ENCODE measurements at places on chromosomes 5 and 9. TPM values are rescaled to one million over a fixed set of nuclear protein-coding genes. Genes with fewer than 3 reads are reported as not detected.

MELK gene
- 49.8 TPM for total RNA-seq

SELENOP gene
- total RNA-seq: not detected

GPR150 gene
- total RNA-seq: 0.34 TPM

CMYA5 gene
- 0.16 TPM for total RNA-seq

SLIT3 gene
- total RNA-seq: 0.43 TPM

IL5 gene
- not detected for total RNA-seq

PCDHA13 gene
- not detected for total RNA-seq

LAMC3 gene
- total RNA-seq: 0.91 TPM

SLC45A2 gene
- not detected for total RNA-seq

PCDHGA4 gene
- 0.12 TPM for total RNA-seq

FOXD4L6 gene
- total RNA-seq: not detected

NACC2 gene
- 5.6 TPM for total RNA-seq

ENTPD2 gene
- total RNA-seq: not detected

GLT6D1 gene
- total RNA-seq: not detected

All from activated naive CD8-positive, alpha-beta T cell treated with anti-CD3 and anti-CD28 coated beads for 36 hours (primary cell).